AG08395 (cell line): ENCODE measurements at places on chromosomes 1 and 21.
A peak's percentile ranks its signal among the peaks of the same experiment; 100 is the strongest.

DNA sequence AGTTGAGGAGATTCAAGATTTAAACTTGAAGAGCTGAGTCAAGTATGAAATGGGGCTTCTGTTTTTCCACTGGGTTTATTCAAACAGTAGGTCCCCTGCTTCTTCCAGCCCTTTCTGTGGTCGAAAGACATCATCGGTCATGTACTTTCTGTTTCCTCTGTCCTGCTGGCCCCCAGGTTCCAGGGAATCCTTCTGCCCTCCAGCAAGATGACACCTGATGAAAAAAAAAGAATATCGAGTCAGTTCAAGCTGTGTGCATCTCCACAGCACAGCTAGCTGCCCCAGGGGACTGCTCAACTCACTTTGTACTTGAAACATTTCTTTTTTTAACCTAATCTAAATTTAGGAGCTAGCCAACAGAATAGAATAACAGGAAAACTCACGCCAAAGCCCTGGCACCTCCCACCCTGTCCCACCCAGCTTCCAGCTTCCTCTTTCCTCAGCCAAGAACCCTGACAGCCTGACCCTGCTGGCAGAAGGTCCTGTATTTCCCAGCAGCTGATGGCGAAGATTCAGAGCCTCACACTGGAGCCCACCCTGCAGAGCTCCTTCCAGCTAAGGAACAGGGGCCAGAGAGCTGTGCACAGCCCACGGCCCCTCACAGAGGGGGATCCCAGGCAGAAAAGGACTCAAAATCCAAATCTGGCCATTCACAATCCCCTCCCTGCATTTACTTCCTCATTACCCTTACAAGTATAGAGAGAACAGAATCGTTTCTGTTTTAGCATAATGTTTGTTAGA, 176.5 kb downstream of the PSMG1 start:
- DNase-seq: no peak

DNA sequence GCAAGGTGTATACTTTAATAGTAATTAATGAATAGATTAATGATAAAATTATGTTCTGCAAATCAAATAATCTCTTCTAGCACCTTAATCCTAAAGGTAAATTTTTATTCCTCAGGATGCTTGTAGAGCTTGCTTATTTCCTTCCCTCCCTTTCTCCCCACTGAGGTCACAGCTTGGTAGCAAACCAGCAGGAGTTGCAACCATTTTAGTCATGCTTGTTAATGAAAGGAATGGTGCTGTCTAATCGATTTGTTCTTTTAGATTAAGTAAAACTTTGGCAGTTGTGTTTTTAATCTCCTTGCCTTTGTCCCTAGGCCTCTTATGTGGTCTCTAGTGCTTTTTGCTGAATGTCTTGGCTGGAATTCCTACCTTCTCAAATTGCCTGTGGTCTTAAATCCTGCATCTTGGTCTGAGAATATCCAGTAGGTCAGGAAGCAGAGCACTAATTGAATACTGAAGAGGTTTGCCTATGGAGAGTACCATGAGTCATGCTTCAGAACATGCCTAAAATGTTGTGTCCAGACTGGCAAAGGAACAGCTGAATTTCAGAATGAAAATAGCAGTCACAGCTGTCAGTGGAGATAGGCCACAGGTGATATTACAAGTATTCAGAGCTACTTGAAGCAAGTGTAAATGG, 36.3 kb upstream of the RWDD3 start:
- peak; percentile 43 for DNase-seq

- DNase-seq: no peak
These were observed 3.4 kb downstream of the NCAM2 start for GRCh38 chr21:21001591-21002100.

- DNase-seq: peak; percentile 12
These were observed 104.9 kb upstream of the SNX7 start for GRCh38 chr1:98556521-98557158.

- DNase-seq: no peak
These were observed 7.4 kb upstream of the AADACL3 start for GRCh38 chr1:12708396-12709090.

- no peak for DNase-seq
These were observed 19.1 kb downstream of the ARHGAP29 start for GRCh38 chr1:94218332-94218731.

DNA sequence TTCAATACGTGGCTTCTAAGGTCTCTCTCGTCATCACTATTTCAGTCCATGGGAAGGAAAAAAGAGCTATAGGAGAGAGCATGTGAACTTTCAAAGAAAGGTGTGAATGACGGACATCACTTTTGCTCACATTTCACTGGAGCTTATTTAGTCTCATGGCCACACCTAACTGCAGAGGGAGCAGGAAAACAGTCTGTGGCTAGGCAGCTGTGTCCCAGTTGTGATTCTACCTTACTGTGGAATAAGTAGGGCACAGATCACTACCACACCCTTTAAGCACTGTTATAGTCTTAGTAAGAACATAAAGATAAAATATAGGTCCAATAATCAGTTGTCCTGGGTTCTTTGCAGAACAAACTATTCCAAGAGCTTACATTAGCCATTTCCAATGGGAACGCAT, 192.9 kb downstream of the NRIP1 start:
- DNase-seq: no peak

DNA sequence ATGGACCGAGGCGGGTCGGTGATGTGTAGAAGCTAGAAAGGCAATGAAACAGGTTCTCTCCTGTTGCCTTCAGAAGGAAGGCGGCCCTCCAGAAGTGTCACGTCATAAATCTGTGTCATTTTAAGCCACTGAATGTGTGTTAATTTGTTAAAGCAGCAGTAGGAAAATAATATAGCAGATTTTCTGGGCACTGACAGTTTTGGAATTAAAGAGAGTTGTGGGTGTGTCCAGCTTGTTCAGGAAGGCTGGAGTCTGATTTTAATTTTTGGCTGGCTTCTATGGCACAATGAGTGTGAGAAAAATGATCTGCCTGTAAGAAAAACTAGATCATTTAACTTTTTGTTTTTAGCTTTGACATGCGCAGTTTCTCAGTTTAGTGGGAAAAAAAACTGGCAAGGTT, 177.3 kb downstream of the EDEM3 start:
- DNase-seq: no peak

GRCh38 chr21:40282912-40283886, 416.0 kb downstream of the PCP4 start:
- DNase-seq: no peak

DNA sequence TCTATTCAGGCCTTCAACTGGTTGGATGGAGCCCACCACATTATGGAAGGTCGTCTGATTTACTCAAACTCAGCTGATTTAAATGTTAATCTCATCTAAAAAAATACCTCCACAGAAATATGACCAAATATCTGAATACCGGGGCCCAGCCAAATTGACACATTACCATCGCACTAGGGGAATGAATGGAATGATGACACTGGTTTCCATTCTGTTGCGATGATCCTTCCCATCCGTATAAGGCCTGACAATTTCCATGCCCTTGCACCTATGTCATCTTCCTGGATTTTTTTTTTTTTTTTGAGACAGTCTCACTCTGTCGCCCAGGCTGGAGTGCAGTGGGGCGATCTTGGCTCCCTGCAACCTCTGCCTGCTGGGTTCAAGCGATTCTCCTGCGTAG, 397.5 kb downstream of the KIF26B start:
- DNase-seq: no peak

DNA sequence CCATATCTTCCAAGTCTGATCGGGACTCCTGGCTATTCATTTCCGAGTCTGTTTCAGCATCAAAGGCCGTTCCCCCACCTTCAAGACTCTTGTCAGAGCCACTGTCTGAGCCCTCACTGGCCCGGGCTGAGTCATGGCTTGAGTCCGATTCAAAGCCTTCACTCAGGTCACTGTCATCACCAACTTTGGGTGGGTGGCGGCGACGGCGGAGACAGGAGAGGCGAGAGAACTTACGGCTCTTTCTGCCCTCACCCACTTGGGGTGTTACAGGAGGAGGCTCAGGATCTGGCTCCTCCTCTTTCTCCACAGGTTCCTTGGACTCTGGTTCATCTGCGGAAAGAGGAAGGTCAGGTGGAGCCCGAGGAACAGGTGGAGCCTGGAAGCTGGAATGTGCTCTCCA, 16.6 kb downstream of the SMG5 start:
- no peak for DNase-seq

DNA sequence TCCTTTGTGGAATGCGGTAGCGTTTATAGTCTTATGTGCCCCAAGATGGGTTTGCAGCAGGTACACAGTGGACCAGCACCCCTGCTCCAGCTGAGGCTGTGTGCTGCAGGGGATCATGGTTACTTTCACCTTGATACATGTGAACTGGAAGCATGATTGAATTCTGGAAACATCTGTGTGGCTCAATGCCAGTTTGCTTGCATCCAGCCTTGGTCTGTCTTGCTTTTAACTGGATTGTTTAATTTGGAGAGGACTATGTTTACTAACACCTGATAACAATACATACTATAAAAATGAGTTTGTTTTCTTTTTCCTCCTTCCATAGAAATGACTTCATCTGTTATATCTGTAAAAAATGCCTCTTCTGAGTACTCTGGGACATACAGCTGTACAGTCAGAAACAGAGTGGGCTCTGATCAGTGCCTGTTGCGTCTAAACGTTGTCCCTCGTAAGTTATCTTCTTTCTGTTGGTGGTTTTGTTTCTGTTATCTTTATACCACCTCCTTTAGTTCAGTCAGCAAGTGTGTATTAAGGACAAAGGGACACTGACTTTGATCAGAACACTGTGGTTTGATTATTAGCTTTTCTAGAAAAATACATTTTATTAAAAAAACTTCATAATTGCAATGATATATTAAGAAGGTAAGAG, 47.7 kb downstream of the CXADR start:
- DNase-seq: no peak

DNA sequence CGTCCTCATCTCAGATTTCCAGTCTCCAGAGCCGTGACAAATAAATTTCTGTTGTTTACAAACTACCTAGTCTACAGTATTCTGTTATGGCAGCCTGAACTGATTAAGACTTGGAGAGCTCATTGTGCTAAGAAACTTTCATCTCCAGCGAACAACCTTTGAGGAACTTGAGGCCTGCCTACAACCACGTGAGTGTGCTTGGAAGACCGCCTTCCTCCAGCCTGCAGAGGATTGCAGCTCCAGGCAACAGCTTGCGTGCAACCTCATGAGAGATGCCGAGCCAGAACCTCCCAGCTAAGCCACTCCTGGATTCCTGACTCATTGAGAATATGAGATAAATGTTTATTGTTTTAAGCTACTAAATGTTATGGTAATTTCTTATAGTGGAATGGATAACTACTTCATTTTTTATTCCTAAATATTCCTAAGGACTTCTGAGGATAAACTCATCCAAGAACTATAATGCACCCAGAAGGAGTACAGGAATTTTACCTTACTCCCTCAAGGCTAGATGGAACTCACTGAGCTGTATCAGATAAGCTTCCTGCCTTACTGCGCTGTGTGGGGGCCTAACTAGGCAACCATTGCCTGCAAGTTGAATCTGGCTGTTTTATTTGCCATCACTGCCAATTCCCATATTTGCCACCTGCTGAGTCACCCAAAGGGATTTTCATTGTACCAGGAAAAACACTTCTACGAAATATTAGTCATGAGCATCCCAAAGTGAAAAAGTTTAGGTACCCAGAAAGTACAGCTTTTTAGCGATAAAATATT, 17.6 kb downstream of the FAM177B start:
- DNase-seq: peak; percentile 89

- DNase-seq: no peak
These were observed 198.2 kb upstream of the LMO4 start for GRCh38 chr1:87130438-87130837.

DNA sequence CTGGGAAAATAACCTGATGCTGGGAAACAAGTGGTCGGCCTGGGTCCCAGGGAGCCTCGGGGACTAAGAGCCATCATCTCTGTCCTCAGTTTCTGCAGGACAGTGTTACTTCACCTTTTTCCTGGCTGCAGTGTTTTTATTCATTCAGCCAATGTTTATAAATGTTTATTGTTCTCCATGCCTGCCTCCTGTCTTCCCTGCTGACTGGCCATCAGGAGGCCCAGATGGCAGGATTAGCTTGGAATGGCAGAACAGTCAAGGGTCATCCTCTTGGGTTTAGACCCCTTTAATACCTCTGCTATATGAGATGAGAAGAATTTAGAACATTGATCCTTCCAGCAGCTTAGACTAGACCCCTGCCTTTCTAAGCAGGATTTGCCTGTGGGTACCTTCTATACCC, 13.3 kb downstream of the MAPKAPK2 start:
- DNase-seq: no peak

DNA sequence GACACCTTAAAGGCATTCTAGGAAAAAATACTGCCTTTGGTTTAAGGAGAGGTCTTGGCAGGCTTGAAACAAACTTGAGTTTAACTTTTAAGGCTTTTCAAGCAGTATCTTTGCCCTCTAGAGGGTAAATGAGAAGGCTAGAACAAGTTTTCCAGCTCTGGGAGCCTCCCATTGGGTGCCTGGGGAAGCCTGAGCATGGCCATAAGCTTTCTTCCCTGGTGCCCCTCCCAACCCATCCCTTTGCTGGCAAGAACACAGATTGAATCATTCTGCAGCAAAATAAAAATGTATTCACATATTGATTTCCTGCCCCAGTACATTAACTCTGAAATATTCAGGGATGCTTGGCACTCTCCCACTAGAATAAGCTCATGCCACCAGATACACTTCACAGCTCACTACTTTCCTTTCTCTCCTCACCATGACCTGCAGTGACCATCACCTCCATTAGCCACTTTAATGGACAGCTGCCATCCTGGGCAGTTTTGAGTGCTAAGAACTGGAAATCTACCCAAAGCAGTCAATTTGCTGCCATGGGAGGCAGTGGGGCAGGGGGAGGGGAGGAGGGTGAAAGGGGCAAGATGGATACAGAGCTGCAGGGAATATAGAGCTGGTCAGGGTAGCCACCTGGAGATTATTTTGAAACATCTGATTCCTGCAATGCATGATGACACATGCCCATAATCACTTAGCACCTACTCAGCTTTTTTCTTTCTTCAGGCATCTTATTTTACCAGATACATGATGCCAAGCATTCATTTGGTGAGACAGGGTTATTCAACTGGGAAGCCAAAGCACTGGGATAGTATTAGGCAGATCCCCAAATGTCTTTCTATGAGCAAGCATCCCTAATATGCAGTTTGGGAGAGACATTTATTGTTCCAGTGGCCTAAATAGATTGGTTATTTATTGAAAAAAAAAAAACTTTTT, 140.6 kb downstream of the SYT2 start:
- no peak for DNase-seq
